Stimulated activated CD8-positive, alpha-beta memory T cell treated with anti-CD3 and anti-CD28 coated beads, Interleukin-4, amount 100 ng/mL, for 48 hours (primary cell): ENCODE measurements at places on chromosomes 5 and 9.

GRCh38 chr9:94839398-94839797 is 112.9 kb downstream of the AOPEP start:
- DNase-seq, result peak; percentile 36

DNA sequence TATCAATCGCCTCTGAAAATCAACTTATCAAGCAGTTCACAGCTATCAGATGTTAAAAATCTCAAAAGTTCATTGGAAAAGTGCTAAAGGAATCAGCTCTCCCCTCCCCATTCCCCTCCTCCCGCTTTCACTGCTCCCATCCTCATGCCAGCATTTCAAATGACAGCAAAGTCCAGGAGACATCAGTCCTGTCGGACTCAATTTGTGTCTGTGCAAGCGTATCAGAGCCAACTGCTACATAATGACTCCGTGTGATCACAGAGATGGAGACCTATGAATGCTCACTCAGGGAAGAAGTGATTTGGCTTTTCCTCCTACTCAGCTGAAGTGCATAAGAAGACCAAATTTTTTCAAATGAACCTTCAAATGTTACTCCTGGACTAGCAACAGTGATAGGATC is 937.2 kb upstream of the DMAC1 start:
- no peak for DNase-seq

DNA sequence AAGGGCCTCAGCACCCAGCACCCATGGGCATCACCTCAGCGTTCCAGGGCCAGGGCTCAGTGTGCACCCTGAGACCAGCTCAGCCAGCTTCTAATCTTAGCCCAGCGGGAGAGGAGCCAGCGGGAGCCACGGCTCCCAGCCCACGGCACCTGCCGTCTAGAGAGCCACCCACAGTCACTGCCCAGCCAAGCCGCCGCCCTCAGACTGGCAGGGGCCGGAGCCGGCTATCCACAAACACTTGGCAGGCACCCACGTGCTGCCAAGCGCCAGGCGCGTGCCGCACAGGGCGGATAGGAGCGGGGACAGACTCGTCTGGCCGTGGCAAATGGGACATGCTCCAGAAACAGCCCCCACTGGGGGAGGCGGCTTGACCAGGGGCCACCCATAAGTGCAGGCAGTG is 18.6 kb downstream of the BRD3 start:
- no peak for DNase-seq

DNA sequence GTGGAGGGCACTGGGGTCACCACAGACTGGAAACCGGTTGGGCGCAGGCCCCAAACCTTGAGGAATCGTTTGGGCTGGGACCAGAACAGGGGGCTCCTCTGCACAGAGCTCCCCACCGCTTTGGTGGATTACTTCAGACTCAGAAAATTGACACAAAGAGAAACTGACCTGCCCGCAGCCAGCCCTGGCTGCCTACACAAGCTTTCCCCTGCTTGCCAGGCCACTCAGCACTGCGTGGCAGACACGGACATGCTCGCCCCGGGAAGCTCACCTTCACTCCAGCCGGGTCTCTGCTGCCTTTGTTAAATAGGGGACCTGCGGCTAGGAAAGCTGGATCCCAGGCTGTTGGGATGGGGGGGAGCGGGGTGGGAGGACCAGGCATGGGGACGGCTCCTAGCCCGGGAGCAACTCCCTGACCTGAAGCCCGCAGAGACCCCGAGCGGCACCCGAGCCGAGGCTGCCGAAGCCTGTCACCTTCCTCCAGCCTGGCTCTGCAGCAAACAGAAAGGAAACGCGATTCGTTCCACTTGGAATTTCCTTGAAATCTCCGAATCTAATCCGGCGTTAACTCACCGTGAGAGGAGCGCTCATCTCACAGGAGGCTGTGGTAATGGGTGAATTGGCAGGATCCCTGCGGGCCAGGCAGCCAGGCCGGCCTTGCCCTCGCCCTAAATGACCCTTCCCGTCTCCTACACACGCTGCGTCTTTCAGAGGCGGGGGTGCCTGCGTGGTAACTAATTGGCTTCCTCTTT is 8.8 kb downstream of the PAX5 start:
- no peak for DNase-seq

DNA sequence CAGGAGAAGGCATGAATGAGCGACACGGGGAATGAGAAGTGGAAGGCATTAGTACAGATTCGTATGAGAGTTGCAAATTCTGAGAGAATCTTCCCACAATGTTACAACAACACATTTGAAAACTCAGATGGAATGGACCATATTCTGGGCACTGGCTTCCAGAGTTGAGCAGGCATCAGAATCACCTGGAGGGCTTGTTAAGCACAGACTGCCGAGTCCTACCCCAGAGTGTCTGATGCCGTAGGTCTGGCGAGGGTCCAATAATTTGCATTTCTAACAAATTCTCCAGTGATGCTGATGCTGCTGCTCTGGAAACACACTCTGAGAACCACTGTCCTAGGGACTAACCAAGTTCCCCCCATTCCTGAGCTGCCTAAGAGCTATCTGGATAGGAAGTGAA is 2.9 kb upstream of the TLX3 start:
- DNase-seq, result no peak

DNA sequence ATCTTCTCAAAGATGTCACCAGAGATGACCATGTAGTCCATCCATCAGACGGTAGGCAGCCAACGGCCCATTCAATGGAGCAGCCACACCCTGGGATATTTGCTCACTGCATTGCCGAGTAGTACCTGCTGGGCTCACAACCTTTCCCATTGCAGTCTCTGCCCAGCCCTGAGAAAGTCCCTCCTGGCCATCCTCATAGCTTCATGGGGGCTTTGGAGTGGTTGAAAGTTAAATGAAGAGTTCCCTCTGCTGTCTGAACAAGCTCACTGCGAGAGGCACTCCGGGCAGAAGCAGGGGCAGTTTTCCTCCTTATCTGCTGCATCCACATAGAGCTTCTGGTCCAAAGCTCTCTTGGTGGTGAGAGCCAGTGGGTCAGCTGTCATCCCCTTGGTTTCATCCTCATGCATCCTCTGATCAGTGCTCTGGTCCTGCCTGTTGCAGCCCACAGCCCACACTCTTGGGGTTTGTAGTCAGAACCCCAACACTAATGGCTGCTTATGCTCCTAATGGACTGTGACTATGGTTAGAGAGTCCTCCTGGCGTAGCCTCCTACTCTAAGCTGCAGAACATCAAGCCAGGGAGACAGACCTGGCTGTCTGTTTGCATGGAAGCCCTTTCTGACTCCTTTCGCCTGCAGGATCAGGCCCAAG is 23.3 kb downstream of the TNFSF8 start:
- DNase-seq, result no peak
